ENCODE measurements at places on chromosomes 2 and 18. TPM values are rescaled to one million over a fixed set of nuclear protein-coding genes. Genes with fewer than 3 reads are reported as not detected.

Gene HTR2B
- not detected for total RNA-seq

- no peak for DNase-seq
Observed at GRCh38 chr2:24577481-24577880, 86.4 kb downstream of the NCOA1 start.

- DNase-seq: no peak
Observed at GRCh38 chr2:72961853-72962468, 44.6 kb downstream of the EMX1 start.

Gene NLRC4
- total RNA-seq: not detected

Gene CTAGE1
- not detected for total RNA-seq

Gene DSC2
- not detected for total RNA-seq

GRCh38 chr18:45447355-45448265 is 167.7 kb upstream of the SLC14A2 start:
- no peak for DNase-seq

GRCh38 chr2:156077041-156077742 is 255.3 kb downstream of the NR4A2 start:
- no peak for DNase-seq

DNA sequence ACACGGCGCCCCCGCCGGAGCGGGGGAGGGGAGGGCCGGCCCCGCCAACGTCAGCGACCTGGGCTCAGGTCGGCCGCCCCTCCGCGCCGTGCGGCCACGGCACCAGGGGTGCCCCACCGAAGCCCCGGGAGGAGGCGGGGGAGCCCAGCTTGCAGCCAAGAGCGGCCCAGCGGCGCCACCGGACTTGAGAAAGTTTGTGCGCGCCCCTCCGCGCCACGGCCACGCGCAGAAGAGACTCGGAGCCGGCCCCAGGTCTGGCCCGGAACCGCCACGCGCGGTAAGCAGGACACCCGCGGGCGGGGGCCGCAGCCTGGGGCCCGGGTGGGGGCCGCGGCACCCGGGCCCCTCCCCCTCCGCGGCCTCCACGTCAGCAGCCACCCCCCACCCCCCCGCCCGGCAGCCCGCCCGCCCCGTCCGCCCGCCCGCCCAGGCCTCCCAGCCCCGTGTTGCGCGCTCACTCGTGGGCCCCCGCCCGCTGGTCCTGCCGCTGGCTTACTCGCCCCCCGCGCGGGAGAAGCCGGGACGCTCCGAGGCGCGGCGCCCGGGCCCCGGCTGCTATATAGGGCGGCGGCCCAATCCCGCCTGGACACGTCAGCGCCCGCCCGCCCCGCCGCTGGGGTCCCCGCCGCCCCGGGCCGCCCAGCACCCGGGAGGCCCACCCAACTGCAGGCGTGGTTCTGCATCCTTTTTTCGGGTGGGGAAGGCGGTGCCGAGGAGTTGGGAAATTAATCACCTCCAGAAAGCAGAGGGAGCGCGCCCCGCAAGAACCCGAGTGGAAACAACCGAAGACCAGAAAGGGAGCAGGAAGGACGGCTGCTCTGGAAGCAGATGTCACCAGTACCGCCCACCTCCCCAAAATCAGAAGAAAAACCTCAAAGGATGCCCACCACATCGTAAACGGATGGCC is 42.9 kb downstream of the HDLBP start:
- peak; percentile 76 for DNase-seq

DNA sequence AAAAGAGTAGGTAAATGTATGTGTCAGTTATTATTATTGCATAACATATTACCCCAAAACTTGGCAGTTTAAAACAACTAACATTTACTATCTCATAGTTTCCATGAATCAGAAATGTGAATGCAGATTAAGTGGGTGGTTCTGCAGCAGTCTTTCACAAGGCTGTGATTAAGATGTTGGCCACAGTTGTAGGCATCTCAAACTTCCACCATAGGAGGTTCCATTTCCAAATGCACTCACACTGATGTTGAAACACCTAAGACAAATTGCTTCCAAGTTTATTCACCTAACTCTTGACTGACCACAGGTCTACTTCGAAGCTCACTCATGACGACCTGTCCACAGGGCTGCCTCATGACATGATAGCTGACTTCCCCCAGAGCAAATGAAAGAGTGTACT is 360.8 kb downstream of the GRB14 start:
- DNase-seq: peak; percentile 13

GRCh38 chr18:23903971-23904370 is 110.6 kb upstream of the TTC39C start:
- DNase-seq: no peak

- DNase-seq: no peak
Observed at GRCh38 chr2:2542316-2542715, 211.2 kb upstream of the MYT1L start.

All from MG63 (cell line).